ENCODE measurements at places on chromosomes 12 and 14.

GRCh38 chr14:93033983-93034670, 81.6 kb downstream of the ITPK1 start:
- DNase-seq: no peak
- H3K4me1 ChIP-seq: peaks cover 17% of the 10 kb centered on the region
- no peak overlapping the region for H3K4me3 ChIP-seq

GRCh38 chr12:107518868-107519267, 166.7 kb upstream of the PWP1 start:
- H3K4me1 ChIP-seq: no peaks in the 10 kb centered on the region
- H3K27ac ChIP-seq: no peak overlapping the region
- H3K27me3 ChIP-seq: no peaks in the 10 kb centered on the region
- no peak for DNase-seq

- no peaks in the 10 kb centered on the region for H3K27me3 ChIP-seq
- no peaks in the 10 kb centered on the region for H3K36me3 ChIP-seq
- peaks cover 29% of the 10 kb centered on the region for H3K4me1 ChIP-seq
- H3K4me3 ChIP-seq: peak overlapping the region; percentile 64
- DNase-seq: no peak
- H3K27ac ChIP-seq: peak overlapping the region; percentile 87
These were observed 745 bp downstream of the CDCA4 start for GRCh38 chr14:105019861-105020814.

GRCh38 chr14:94120667-94121340, 8.6 kb downstream of the IFI27L2 start:
- no peaks in the 10 kb centered on the region for H3K4me1 ChIP-seq
- H3K36me3 ChIP-seq: no peaks in the 10 kb centered on the region
- no peak for DNase-seq
- H3K27me3 ChIP-seq: no peaks in the 10 kb centered on the region

DNA sequence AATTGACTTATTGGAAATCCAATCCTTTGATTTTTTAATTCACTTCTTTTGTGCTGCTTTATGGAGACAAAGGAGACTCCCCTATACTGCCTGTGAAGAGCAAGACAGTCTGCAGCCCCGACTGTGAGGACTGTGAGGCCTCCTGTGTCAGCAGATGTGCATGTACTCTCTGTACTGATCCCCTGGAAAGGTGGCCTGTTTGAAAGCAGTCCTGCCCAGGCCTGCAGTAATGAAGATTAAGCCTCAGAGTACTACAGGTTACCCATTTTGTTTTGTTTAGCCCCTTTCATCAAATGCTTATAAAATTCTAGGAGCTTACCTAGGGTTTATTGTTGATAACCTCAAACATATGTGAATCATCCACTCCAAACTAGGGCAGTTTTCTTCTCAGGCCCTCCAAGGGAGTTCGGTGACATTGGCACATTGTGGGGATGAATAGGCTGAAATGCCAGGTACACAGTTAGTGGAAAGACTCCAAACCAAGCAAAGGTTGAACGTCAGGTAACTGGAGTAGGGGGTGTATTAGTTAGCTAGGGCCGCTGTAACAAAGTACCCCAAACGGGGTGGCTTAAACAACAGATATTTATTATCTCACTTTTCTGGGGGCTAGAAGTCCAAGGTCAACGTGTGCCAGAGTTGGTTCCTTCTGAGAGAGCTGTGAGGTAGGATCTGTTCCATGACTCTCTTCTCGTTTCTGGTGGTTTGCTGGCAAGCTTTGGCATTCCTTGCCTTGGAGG, 208.7 kb upstream of the BCL2L14 start:
- H3K36me3 ChIP-seq: no peaks in the 10 kb centered on the region
- H3K27ac ChIP-seq: no peak overlapping the region
- no peak for DNase-seq
- H3K27me3 ChIP-seq: no peaks in the 10 kb centered on the region
- H3K4me1 ChIP-seq: no peaks in the 10 kb centered on the region

DNA sequence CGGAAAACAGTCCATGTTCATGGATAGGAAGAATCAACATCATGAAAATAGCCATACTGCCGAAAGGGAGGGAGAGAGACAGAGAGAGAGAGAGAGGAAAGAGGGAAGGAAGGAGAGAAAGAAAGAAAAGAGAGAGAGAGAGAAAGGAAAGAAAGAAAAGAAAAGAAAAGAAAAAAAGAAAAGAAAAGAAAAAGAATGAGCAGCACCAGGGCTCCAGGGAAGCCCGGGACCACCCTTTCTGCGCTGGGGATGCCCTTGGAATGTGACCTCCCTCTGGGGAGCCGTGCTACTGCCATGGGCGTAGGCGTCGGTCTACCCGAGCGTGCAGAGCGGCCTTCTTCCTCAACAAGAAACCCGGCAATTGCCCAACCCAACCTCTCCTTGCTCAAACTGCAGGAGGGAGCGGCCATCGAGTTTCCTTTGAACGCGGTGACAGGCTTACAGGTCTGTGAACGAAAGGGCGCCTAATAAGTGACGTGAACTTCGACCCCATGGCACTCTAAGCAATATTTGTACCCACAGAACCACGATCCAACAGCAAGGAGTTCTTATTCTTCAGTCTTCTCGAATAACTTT, 16.9 kb downstream of the OR6S1 start:
- H3K27me3 ChIP-seq: no peaks in the 10 kb centered on the region
- H3K27ac ChIP-seq: no peak overlapping the region
- no peak for DNase-seq
- H3K36me3 ChIP-seq: no peaks in the 10 kb centered on the region

DNA sequence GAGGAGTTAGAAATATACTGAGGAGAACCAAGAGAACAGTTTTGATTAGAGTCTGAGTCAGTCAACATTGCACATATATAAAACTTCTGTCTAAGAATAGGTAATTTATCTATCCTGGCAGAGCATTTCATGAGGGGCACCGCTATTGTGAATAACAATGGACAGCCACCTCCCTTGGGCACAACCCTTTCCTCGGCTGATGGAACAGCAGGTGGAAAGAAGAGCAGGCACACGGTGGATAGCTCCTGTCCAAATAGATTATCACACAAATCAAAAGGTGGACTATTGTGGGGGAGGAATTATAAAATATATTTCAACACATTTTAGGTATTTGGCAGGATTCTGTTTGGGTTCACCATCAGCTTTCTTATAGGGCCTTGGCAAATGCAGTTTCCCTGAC, 84.0 kb upstream of the PTPRB start:
- no peaks in the 10 kb centered on the region for H3K36me3 ChIP-seq
- no peak overlapping the region for H3K4me3 ChIP-seq
- no peaks in the 10 kb centered on the region for H3K27me3 ChIP-seq

GRCh38 chr12:88579601-88580050, 645 bp downstream of the KITLG start:
- H3K27ac ChIP-seq: no peak overlapping the region
- no peaks in the 10 kb centered on the region for H3K36me3 ChIP-seq
- H3K27me3 ChIP-seq: no peaks in the 10 kb centered on the region
- H3K4me3 ChIP-seq: no peak overlapping the region
- H3K4me1 ChIP-seq: no peaks in the 10 kb centered on the region
- no peak for DNase-seq

- H3K27me3 ChIP-seq: no peaks in the 10 kb centered on the region
- H3K27ac ChIP-seq: no peak overlapping the region
- DNase-seq: no peak
- no peaks in the 10 kb centered on the region for H3K36me3 ChIP-seq
These were observed 190.2 kb upstream of the SLC38A2 start for GRCh38 chr12:46562625-46563225.

- no peaks in the 10 kb centered on the region for H3K27me3 ChIP-seq
- no peak for DNase-seq
- H3K4me3 ChIP-seq: no peak overlapping the region
- H3K27ac ChIP-seq: no peak overlapping the region
- H3K4me1 ChIP-seq: no peaks in the 10 kb centered on the region
These were observed 37.1 kb upstream of the DHRS4 start for GRCh38 chr14:23916446-23916845.

DNA sequence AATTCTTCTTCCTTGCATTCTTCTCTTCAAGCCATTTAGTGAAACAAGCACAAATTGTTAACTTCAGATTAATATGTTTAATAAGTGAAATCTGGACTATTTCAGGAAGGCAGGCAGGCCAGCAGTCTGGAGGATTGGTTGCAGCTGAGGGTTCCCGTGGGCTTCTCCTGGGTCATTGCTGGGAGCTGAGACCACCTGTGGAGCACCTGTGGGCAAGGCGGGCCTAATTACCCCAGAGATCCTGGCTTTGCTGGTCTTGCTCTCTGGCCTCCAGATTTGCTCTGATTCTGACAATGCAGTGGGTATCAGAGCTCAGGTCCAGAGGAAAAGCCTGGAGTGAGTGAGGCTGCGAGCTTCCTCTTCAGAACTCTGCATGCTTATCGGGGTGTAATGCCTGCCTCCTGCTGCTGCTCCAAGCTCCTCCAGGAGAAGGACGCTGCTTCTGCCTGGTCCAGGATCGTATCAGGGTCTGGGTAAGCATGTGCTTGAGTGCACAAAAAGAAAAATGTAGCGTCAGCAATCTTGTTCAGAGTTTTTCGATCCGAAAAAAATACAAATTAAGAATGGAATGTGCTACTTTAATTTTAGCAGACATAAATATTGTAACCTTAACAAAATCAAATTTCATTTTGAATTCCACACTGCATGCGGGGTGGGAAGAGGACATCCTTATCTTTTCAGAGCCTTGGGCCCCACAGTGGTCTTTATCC, 93.8 kb downstream of the TMEM30B start:
- H3K27me3 ChIP-seq: peaks cover 7% of the 10 kb centered on the region
- H3K4me1 ChIP-seq: no peaks in the 10 kb centered on the region
- no peak for DNase-seq
- H3K27ac ChIP-seq: no peak overlapping the region
- no peaks in the 10 kb centered on the region for H3K36me3 ChIP-seq

DNA sequence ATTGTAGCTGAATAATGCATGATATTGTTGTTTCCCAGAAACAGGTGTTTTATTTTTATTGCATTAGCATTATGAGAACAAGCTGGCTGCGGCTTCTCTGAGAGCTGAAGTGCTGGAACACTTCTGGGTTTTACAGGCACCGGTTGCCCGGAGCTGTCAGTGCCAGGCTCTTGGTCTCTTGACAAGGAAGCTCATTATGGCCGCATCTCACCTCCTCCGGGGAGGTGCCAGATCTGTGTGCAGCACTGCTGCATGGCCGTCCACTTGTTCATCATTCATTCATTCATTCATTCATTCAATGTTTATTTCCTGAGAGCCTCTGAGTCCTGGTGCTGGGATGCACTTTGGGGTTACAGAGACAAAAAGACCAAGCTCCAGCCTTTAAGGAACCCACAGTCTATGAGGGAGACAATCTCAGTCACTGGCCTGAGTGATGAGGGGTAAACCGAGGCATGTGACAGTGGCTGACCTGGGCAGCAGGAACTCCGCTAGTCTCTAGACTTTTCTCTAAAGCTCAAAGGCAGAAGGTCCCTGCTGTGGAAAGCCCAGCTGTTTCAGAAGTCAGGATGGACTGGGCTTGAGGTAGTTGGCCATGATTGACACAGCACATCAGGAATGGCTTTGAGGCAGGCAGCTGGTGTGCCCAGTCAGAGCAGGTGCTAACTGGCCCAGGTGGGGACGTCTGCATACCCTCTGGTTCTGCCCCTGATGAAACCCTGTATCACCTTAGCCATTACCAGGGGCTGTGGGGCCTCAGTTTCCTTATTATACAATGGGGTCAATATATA, 181.0 kb downstream of the ADGRD1 start:
- no peaks in the 10 kb centered on the region for H3K36me3 ChIP-seq
- DNase-seq: no peak
- H3K27me3 ChIP-seq: no peaks in the 10 kb centered on the region
- no peaks in the 10 kb centered on the region for H3K4me1 ChIP-seq
- H3K4me3 ChIP-seq: no peak overlapping the region
- no peak overlapping the region for H3K27ac ChIP-seq

GRCh38 chr14:95522116-95522515, 5.7 kb upstream of the SYNE3 start:
- peak overlapping the region; percentile 73 for H3K27ac ChIP-seq
- no peaks in the 10 kb centered on the region for H3K36me3 ChIP-seq
- no peak overlapping the region for H3K4me3 ChIP-seq
- H3K27me3 ChIP-seq: no peaks in the 10 kb centered on the region

All from naive thymus-derived CD4-positive, alpha-beta T cell (primary cell).